ENCODE measurements at places on chromosomes 7 and 10.

GRCh38 chr7:92834507-92835260 lies 1.7 kb downstream of the CDK6 start:
- DNase-seq = no peak

- DNase-seq = no peak
Measured at GRCh38 chr7:138649506-138649905, 51.7 kb downstream of the SVOPL start.

DNA sequence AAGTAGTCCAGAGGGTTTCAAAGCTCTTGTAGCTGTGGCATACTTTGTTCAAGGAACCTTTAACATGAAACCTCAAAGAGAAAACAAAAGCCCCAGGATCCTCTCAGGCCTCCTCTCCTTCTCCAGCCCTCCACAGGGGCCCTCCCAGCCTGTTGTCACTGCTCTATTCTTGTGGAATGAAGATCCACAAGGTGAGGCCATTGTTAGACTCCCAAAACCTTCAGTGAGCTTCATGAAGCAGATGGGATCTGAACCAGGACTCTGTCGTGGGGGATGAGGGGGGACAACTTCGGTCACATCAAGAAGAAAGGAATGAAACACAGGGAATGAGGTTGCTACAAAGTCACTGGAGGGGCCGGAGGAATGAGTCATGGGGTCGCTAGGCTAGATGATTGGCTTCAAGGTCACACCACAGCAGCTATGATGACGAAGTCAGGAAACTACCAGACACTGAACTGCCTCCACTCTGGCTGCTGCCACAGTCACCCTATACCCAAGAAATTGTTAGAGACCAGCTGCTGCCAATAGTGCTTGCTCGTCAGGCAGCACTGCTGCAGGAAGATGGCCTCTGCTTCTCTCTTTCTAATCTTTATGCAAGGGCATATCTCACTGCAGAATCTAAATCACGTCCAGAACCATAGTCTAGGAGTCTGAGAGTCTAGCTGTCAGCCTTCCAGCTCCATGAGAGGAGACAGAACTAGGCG lies 208.8 kb downstream of the HIBADH start:
- DNase-seq = no peak

DNA sequence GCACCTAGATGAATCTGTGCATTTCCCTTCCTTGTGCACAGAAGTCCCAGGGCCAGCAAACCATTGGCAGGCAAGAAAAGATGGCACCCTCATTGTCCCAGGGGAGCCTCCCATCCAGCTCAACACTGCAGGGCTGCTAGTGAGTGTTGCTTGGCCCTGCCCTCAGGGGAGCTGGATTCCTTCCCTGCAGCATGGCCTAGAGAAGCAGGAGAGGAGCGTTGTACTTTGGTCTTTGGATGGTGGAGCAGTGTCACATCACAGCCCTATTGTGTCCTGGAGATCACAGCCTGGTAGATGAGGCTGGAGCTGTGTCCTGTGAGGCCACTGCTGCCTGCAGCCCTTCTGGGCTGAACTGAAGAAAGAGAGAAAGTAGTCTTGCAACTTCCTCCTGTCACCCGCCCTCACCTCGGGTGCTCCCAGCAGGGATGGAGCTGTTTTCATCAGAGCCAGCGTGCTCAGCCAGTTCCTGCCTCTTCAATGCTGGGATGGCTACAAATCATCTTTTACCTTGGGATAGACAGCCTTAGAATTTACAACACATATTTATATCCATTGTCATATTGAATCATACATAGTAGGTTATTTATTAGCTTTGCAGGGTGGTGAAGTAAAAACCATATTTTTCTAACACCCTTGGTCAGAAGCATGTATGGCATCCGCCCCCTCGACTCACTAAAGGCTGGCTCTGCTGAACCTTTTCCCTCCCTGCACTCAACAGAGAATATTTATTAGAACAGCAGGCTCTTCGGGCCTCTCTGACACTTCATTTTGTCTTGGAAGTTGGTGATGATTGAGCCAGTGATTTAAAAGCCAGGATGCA lies 43.1 kb upstream of the FAM180A start:
- DNase-seq = no peak

GRCh38 chr10:78078539-78079330 lies 45.1 kb downstream of the RPS24 start:
- no peak for DNase-seq

GRCh38 chr7:12715372-12716133 lies 28.1 kb downstream of the ARL4A start:
- DNase-seq = no peak

- DNase-seq = peak; percentile 29
Measured at GRCh38 chr7:105014693-105015389, 836 bp downstream of the KMT2E start.

DNA sequence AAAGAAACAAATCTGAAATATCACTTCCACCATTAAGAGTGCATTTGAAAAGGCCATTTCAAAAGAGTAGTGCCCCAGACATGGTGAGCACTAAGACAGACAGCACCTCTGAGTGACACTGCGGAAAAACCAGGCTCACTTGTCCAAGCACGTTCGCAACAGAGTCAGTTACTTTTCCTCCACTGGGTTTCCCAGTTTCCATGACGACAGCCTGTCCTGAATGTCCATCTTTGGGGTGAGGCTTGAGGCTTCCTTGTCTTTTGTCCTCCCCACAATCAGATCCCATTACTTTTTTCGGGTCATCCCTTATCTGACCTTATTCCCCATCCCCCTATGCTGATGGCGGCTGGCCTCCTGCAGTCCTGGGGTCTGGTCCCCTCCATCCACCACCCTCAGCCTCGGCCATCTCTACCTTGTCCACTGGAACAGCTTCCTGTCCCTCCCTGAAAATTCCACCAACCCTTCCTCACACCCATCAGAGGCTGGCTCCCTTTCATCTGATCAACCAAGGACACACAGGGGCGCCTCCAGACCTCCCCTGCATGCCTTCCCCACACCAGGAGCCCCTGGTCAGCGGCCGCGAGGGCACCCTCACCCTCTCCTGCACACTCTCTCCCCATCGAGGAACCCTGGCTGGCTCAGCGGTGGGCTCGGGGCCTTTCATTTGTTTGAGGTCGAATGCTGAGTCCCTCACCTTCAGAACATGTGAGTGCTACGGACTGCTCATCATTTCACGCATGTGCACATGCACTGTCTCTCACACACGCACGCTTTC lies 363.6 kb downstream of the DNAJB6 start:
- DNase-seq = no peak

DNA sequence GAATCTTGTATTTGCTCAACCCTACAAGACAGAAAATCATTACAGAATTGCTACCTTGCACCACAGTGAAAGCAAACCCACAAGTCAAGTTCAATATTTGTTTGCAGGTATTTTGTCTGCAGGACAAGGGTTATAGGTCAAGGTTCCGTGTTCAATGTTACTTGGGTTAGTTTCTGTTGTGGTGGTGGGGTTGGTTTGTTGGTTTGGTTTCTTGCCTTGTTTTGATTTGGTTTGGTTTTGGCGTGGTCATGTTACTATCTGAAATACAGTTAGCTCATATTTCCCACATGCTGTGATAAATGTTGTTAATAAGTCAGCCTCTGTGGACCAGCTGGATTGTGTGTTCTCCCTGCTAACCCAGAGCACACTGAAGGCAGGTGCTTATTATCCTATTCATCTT lies 75.6 kb upstream of the INSIG1 start:
- DNase-seq = no peak

DNA sequence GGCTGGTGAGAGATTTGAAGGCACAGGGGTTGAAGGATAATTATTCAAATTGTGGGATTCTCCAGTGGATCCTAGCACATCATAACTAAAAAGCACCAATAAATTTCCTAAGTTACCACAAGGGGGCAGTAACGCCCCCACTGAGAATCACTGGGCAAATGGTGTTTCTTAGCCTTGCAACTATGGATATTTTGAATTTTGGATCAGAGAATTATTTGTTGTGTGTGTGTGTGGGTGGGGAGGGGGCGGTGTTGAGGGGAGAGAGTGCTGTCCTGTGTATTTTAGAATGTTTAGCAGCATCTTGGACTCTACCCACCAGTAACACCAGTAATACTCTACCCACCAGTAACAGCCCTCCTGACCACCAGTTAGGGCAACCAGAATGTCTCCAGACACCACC lies 63.3 kb upstream of the PRKG1 start:
- no peak for DNase-seq

GRCh38 chr10:28365840-28366239 lies 63.0 kb upstream of the MPP7 start:
- DNase-seq = no peak

GRCh38 chr10:33819206-33819605 lies 484.7 kb upstream of the NRP1 start:
- no peak for DNase-seq

- no peak for DNase-seq
Measured at GRCh38 chr10:91759581-91759986, 38.6 kb upstream of the TNKS2 start.

DNA sequence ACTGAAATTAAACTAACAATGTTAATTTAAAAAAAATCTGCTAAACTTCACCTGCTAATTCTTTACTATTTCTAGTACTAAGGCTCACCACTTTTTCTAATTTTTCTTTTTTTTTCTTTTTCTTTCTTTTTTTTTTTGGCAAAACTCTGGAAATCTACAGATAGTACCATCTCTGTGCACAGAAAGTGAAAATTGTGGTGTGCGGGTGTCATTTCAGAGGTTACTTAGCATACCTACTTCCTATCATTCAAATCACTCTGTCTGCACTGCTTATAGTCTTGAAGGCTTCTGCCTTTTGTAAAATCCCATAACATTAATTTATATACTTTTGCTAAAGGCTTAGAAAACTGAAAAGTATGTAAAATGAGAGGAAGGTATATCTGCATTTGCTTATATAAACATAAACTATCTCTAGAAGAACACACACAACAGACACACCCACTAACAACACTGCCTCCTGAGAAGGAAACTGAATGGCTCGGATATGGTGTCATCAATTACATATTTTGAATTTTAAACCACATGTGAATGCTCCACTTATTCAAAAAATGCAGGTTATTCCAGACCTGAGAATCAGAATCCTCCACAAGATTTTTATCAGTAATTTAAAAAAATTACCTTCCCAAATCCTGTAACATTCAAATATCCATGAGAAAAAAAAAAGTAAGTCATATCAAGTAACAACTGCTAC lies 229.5 kb downstream of the PARD3 start:
- no peak for DNase-seq

GRCh38 chr10:6743291-6743849 lies 163.3 kb upstream of the PRKCQ start:
- DNase-seq = no peak

- peak; percentile 18 for DNase-seq
Measured at GRCh38 chr7:26398756-26399509, 107.3 kb downstream of the SNX10 start.

DNA sequence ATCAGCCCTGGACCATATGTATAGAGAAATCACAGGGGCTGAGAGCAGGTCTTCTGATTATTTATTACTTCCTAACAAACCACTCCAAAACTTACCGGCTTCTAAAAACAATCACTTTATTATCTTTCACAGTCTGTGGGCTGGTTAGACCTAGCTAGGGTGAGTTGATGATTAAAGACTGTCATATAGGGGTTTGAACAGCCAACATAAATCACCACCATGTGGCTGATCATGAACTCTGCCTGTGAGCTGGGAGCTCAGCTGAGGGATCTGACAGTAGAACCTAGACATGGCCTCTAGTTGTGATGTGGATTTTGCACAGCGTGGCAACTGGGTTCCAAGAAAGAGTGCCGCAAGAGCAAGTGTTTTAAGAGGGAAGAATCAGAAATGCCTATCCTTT lies 305.4 kb downstream of the CSTF2T start:
- no peak for DNase-seq

DNA sequence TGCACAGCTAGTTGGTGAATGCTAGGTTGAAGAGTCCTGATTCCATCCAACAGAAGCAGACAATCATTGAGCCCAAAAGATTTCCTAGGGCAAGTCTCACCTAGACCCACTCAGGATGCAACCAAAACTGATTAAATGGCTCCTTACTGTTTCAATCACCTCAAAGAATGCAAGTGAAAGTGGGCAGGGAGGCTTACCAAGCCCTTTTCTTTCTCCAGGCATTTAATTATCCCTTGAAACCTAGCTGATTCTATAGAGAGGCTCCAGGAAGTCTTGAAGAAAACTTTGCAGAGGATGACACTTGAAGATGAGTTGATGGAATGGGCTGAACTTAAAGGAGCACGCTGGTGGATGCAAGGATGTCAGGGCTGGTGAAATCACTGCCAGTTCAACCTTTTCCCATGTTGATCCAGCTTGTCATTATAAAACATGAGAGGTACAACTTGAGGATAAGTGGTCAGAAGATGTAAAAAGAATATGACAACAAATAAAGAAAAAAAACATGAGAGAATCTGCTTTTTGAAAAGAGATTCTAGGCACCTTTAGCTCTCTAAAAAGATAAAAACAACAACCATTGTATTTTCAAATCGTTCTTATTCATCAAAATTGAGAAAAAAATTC lies 2.3 kb upstream of the ANKRD1 start:
- DNase-seq = no peak

GRCh38 chr7:24653316-24654085 lies 80.2 kb downstream of the PALS2 start:
- no peak for DNase-seq

- no peak for DNase-seq
Measured at GRCh38 chr7:11835260-11835659, 3.3 kb upstream of the THSD7A start.

- no peak for DNase-seq
Measured at GRCh38 chr7:33932221-33932620, 26.9 kb downstream of the BMPER start.

GRCh38 chr10:61397175-61397986 lies 55.8 kb downstream of the TMEM26 start:
- DNase-seq = no peak

- no peak for DNase-seq
Measured at GRCh38 chr10:35579726-35580422, 25.3 kb upstream of the GJD4 start.

DNA sequence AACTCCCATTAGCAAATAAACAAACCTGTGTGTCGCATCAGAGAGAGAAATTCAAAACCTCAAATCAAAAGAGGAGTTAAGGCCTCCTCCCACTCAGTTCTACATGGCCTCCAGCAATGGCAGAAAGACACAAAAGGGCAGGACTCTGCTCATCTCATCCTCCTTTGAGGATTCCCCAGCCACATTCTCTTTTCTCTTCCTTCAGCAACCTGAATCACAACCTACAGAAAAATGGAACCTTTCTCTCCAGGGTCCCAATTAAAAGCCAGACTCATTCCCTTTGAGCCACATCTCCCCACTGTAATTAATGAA lies 7.9 kb downstream of the OSBPL3 start:
- no peak for DNase-seq

DNA sequence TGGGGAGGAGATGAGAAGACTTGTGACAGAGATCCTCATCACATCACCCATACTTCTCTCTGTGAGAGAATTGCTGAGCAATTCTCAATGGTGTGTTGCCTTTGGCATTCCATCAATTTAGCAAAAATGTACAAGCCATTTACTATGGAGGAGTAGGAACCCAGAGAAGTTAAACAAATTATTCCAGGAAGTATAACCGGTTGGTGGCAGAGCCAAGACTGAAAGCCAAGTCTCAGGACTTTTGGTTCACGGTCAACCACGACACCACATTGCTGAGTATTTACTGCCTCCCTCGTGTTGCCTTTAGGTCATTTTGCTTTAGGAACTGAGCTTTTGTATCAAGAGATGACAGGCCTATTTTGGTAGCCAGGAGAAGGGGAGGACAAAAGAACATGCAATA lies 88.0 kb upstream of the ELMO1 start:
- DNase-seq = no peak

Measured in activated CD4-positive, alpha-beta T cell treated with anti-CD3 and anti-CD28 coated beads, Interleukin-2, amount 50 U/mL, for 4 hours (primary cell).